B cell (primary cell): ENCODE measurements at places on chromosomes 5 and 9.

DNA sequence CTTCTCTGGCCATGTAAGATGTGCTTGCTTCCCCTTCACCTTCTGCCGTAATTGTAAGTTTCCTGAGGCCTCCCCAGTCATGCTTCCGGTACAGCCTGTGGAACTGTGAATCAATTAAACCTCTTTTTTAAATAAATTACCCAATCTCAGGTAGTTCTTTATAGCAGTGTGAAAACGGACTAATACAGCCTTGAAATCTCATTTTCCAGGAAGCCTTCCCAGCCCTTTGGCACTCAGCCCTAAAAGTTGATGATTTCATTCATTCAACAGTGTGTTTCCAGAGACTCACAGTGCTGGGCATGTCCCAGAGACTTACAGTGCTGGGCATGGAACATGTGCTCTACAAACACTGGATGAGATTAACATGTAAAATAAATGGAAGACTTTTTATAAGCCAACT lies 135.8 kb downstream of the DCP2 start:
- no peak overlapping the region for H3K27ac ChIP-seq
- H3K4me3 ChIP-seq, result no peak overlapping the region
- no peaks in the 10 kb centered on the region for H3K4me1 ChIP-seq
- no peaks in the 10 kb centered on the region for H3K27me3 ChIP-seq

DNA sequence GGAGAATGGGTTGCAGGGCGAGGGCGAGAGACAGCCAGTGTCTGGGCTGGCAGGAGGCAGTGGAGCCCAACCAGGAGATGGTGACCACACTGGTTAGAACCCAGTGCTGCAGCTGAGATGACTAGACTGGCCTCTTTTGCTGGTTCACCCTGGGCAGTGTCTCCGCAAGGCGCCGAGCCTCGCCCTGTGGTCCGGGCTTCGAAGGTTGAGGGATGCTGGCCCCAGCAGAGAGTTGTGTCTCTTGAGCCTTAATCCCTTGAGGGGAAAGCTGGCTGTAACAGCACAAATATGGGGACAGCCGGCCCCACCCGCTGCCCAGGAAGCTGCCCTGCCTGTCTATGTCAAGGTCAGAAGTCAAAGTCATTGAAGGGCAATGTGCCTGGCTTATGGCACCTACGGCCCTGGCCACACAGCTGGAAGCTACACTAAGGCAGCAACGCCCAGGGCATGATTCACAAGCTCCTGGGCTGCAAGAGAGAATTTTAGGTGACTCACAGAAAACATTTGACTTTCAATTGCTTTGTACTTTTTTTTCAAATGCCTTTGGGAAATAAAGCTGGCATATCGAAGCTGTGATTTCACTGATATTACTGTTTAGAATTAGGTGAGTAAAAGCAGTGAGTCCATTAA lies 33.3 kb downstream of the NKX2-5 start:
- H3K36me3 ChIP-seq, result no peaks in the 10 kb centered on the region
- H3K27me3 ChIP-seq, result peaks cover 8% of the 10 kb centered on the region
- H3K4me1 ChIP-seq, result no peaks in the 10 kb centered on the region
- no peak overlapping the region for H3K4me3 ChIP-seq
- DNase-seq, result no peak

GRCh38 chr5:107546719-107547118 lies 124.0 kb downstream of the EFNA5 start:
- DNase-seq, result no peak
- H3K27me3 ChIP-seq, result no peaks in the 10 kb centered on the region
- H3K4me3 ChIP-seq, result no peak overlapping the region
- no peaks in the 10 kb centered on the region for H3K36me3 ChIP-seq
- no peaks in the 10 kb centered on the region for H3K4me1 ChIP-seq

- H3K4me1 ChIP-seq, result no peaks in the 10 kb centered on the region
- H3K36me3 ChIP-seq, result peaks cover 3% of the 10 kb centered on the region
These were observed 88.0 kb downstream of the GPR21 start for GRCh38 chr9:123121457-123121856.

- H3K36me3 ChIP-seq, result peaks cover 6% of the 10 kb centered on the region
- no peak overlapping the region for H3K27ac ChIP-seq
- H3K27me3 ChIP-seq, result no peaks in the 10 kb centered on the region
- no peak for DNase-seq
- H3K4me3 ChIP-seq, result no peak overlapping the region
These were observed 196.4 kb downstream of the CDK5RAP2 start for GRCh38 chr9:120383611-120383998.

DNA sequence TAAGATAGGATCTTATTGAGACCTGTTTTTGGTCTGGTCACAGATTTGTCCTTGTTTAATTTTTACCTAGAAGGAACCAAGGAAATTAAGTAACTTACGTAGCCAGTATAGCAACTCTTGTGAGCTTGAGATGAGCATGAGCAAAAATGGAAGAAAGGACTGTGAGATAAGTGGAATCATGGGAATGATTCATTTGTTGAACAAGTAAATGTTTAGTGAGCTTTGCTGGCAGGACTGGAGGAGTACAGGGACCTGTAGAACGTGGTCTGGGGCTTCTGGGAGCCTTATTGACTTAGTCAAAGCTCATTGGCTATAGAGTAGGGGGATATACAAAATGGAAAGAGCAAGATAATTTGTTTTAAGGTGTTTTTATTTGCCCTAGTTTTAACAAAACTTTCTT lies 3.0 kb downstream of the RAD23B start:
- H3K36me3 ChIP-seq, result no peaks in the 10 kb centered on the region
- DNase-seq, result no peak
- H3K4me3 ChIP-seq, result no peak overlapping the region
- H3K27ac ChIP-seq, result no peak overlapping the region

DNA sequence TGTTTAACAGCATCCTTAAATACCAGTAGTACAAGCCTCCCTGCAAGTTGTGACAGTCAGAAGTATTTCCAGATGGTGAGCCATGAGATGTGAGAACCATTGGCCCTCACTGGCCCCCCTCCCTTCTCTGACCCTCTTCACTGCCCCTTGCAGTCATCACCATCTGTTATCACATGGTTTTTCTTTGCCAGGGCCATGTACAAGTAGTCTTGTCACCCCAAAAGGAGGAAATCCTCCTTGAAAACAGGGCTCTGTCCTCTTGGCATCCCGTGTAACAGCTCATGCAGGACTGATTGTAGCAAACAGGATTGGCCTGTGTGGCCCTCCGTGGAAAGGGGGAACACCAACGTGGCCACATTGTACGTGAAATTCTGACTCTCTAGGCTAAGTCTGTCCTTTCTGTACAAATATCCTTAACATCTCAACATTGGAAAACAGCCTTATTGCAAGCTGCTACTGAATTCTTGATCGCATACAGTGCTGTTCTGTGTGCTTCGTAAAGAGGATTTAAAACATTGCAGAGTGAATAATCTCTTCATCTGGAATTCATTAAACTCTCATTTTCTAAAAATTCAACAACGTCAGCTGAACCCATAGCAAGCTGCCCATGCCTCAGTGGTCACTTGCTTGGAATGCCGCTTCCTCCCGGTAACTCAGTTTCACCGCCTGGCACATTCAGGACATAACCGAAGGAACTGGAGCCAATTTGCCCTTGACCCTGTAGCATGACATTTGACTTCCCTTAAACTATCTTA lies 171.7 kb downstream of the ATPSCKMT start:
- H3K36me3 ChIP-seq, result no peaks in the 10 kb centered on the region
- no peak for DNase-seq
- no peak overlapping the region for H3K27ac ChIP-seq
- H3K4me1 ChIP-seq, result no peaks in the 10 kb centered on the region

DNA sequence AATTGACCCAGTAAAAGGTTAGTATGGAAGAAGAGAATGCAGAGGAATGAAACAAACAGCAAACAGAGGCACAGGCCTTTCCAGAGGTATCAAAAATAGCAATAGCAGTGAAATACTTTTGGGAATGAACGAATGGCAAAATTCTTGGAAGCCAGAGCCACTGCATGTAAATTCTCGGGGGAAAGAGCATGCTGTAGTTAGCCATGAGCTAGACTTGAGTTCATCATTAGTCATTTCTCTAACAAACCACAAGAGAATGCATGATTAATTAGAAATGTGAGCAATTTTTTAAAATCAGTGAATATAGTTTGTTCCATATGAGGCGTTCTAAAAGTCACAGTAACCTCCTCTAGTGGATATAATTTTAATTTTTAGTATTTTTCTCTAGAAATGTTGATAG lies 170.3 kb upstream of the PRR16 start:
- H3K27me3 ChIP-seq, result no peaks in the 10 kb centered on the region
- no peaks in the 10 kb centered on the region for H3K36me3 ChIP-seq
- H3K27ac ChIP-seq, result no peak overlapping the region
- DNase-seq, result no peak
- no peak overlapping the region for H3K4me3 ChIP-seq

DNA sequence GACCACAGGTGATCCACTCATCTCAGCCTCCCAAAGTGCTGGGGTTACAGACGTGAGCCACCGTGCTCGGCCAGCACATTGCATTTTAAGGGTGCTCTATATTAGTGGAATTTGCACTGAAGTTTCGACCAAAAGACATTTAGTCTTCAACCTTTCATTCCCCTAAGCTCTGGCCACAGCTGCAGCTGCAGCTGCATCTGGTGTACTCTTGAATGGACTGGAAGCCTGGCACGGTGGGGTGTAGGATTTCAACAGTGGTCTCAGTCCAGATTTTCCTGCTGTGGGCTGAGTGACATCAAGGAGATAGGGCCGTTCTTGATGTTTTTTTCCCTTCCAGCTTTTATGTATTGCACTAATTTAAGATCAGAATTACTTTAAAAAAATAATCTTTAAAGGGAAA lies 255.2 kb downstream of the PDZD2 start:
- no peaks in the 10 kb centered on the region for H3K4me1 ChIP-seq
- H3K27ac ChIP-seq, result no peak overlapping the region
- no peaks in the 10 kb centered on the region for H3K27me3 ChIP-seq
- no peaks in the 10 kb centered on the region for H3K36me3 ChIP-seq

GRCh38 chr5:93993161-93993560 lies 251.8 kb upstream of the POU5F2 start:
- H3K4me3 ChIP-seq, result no peak overlapping the region
- DNase-seq, result no peak
- no peaks in the 10 kb centered on the region for H3K36me3 ChIP-seq
- H3K27ac ChIP-seq, result no peak overlapping the region

GRCh38 chr5:38258319-38259061 lies at the start of gene EGFLAM:
Gene EGFLAM (plus strand): TSS chr5:38258559. CDS start chr5:38258755, 196 bp downstream.
- DNase-seq, result no peak
- H3K4me3 ChIP-seq, result no peak within 1 kb of the TSS
- H3K27me3 ChIP-seq, result peaks cover 21% of the 10 kb centered on the region
- H3K4me1 ChIP-seq, result no peaks in the 10 kb centered on the region
- H3K36me3 ChIP-seq, result no peaks in the 10 kb centered on the region

GRCh38 chr9:130451004-130451390 lies 6.2 kb downstream of the ASS1 start:
- no peaks in the 10 kb centered on the region for H3K4me1 ChIP-seq
- H3K27ac ChIP-seq, result no peak overlapping the region
- H3K4me3 ChIP-seq, result no peak overlapping the region
- no peak for DNase-seq
- H3K36me3 ChIP-seq, result no peaks in the 10 kb centered on the region

GRCh38 chr9:17837965-17838364 lies 259.1 kb downstream of the SH3GL2 start:
- no peaks in the 10 kb centered on the region for H3K36me3 ChIP-seq
- H3K4me1 ChIP-seq, result no peaks in the 10 kb centered on the region
- H3K27me3 ChIP-seq, result no peaks in the 10 kb centered on the region
- no peak for DNase-seq
- no peak overlapping the region for H3K27ac ChIP-seq
